ENCODE measurements at places on chromosomes 2 and 18. TPM values are rescaled to one million over a fixed set of nuclear protein-coding genes. Genes with fewer than 3 reads are reported as not detected.

GRCh38 chr2:42086500-42086953 is 38.7 kb downstream of the PKDCC start:
- DNase-seq, result peak; percentile 48

The CTDP1 gene
- 17.0 TPM for total RNA-seq

The SIGLEC15 gene
- total RNA-seq, result 0.59 TPM

DNA sequence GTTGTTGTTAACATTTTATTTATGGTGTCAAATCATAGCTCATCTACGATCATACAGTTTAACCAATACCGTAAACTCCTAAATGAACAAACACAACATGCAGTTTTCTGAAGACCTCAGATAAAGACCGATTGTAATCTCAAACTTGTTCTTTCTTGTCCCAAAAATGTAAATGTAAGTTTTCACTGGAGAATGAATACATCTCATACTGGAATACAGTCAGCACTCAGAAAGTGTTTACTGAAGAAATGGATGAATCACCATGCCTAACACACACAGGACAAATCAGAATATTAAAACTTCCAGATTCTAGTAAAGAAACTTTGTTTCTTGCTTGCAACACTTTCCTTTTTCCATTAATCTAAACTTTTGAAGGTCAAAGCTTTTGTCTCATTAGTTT is 380.5 kb downstream of the DLGAP1 start:
- no peak for DNase-seq

The TSPYL6 gene
- total RNA-seq, result not detected

DNA sequence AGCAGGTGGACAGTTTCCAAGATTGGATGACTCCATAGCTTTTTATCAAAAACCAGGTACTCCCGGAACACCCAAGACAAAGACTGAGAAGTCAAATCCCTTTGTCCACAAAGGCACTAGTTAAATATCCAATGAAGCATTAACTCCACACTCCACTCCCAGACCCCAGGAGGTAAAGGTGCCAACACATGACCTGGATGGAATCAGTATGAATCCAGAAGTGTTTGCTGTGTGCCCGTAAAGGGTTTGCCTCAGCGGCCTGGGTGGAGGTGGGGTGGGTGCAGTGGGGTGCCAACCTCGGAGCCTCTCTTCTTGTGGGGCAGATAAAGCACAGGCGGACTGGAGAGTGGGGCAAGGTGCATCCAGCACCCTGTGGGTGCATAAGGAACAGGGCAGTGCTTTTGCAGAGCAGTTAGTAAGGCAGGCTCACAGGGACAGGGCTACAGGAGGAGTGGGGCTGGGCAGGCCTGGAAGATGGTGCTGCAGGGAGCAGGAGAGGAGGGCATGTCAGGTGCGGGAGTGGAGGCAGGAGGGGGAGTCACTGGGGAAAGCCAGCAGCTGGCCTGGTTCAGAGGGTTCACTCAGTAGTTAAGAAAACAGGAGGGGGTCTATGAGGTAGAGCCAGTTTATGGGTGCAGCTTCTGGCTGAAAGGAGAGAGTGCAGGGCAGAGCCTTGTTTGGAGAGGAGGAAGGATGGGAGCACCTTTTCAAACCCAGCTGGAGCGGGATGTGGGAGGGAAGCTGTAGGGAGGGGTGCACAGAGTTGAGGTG is 208.4 kb upstream of the SMAD2 start:
- DNase-seq, result no peak

The ALK gene
- total RNA-seq, result not detected

- DNase-seq, result no peak
These were observed 285.3 kb downstream of the GRB14 start for GRCh38 chr2:164335947-164336346.

DNA sequence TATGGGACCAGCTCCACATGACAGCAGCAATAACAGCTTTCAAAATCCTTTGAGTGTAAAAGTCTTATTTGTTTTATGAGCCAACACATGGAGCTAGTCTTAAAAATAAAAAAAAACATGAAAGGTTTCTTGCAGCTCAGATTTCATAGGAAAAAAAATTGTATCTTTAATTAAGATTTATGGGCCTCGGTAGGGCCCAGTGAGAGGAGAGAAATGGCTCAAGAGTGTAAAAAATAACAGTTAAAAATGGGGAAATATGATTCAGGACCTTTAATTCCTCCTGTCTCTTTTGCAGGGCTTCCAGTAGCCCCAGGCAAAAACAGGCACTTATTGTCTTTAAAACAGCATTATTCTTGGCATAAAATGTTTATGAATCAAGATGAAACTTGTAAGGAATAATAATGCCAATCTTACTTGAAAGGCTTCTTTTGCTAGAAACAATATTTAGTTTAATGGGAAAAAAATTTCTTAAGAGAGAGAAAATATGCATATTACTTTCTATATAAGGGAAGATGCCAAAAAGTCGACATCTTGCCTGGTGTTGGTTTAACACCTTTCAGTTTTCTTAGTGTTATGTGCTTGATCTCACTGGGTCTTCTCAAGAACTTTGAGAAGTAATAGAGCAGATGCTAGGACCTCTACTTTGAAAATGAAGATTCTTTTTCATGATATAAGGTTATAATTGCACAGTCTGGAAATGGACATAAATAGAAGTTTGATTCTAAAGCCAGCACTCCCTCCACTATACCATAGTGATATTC is 71.3 kb upstream of the SETBP1 start:
- no peak for DNase-seq

The MAL gene
- total RNA-seq, result not detected

The ARHGAP25 gene
- not detected for total RNA-seq

GRCh38 chr2:201977651-201978050 is 56.0 kb upstream of the FZD7 start:
- no peak for DNase-seq

The FOXI3 gene
- total RNA-seq, result not detected

GRCh38 chr2:95047629-95048510 is 22.4 kb downstream of the MAL start:
- no peak for DNase-seq

The C2orf15 gene
- total RNA-seq, result not detected

GRCh38 chr2:46383784-46384456 is 86.7 kb downstream of the EPAS1 start:
- no peak for DNase-seq

The WDR75 gene
- 30.9 TPM for total RNA-seq

DNA sequence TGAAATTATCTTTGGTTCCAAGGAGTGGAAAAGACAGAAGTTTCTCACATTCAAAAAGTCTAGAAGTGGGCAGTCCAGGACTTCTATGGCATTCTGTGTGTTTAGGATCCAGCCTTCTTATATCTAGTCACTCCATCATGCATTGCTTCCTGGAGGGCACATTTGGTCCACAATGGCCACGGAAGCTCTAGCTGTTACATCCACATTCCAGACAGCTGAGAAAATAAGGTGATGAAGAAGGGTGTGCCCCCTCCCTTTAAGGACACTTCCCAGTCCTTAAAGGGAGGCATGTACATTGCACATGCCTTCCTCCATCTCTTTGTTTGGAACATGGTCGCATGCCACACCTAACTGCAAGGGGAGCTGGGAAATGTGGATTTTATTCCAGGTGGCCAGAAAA is 59.9 kb upstream of the BZW1 start:
- no peak for DNase-seq

DNA sequence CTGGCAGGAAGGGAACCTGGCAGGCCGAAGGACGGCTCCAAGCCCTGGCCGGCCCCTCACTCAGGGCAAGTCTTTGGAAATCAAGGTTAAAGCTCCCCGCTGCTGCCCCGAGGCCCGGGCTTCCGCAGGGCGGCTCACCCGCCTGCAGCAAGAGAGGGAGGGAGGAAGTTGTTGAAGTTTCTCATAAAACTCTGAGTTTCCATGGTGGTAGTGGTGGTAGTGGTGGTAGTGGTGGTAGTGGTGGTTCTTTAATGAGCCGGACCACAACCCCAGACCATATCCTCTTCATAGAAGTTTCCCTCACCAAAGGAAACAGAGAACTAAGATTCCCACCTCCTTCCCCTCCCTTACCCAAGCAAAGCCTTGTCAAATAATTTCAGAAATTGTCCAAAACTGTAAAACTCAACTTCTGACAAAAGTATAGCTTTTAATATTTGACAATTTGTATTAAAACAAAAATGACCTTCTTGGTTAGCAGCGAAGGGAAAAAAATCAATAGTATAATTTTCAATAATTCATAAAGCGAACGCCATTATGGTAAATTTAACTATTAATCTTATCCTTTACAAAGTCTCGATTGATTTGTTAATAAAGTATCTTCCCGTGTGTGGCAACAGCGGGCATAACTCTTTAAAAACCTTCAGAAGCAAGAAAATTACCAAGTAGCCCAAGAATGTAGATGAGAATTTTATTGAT is 1.5 kb upstream of the HOXD10 start:
- DNase-seq, result no peak

The VAPA gene
- 207 TPM for total RNA-seq

- DNase-seq, result no peak
These were observed 70.0 kb upstream of the MAP4K4 start for GRCh38 chr2:101627285-101628029.

Measured in HFFc6 (cell line).